ENCODE measurements at places on chromosomes 5 and 9.

DNA sequence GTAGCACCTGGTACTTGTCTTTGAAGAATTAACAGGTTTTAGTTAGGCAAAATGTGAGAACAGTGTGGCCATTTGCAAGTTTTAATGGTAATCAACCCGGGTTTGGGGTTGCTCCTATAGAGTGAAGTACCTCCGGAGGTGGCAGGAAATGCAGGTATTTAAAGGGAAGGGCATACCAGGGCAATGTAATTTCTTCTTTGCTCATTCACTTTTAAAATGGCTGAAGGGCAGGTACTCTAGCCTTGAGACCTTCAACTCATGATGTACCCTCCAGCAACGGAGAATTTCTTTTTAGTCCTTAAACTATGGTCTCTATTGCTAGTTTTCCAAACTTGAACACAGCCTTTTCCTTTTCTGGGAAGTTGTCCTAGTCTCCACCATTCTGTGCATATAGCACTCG is 1.3 kb upstream of the HSPA4 start:
- peak overlapping the region; percentile 95 for H3K4me3 ChIP-seq
- H3K4me1 ChIP-seq, result peaks cover 54% of the 10 kb centered on the region
- DNase-seq, result no peak
- H3K36me3 ChIP-seq, result peaks cover 28% of the 10 kb centered on the region
- no peaks in the 10 kb centered on the region for H3K27me3 ChIP-seq

DNA sequence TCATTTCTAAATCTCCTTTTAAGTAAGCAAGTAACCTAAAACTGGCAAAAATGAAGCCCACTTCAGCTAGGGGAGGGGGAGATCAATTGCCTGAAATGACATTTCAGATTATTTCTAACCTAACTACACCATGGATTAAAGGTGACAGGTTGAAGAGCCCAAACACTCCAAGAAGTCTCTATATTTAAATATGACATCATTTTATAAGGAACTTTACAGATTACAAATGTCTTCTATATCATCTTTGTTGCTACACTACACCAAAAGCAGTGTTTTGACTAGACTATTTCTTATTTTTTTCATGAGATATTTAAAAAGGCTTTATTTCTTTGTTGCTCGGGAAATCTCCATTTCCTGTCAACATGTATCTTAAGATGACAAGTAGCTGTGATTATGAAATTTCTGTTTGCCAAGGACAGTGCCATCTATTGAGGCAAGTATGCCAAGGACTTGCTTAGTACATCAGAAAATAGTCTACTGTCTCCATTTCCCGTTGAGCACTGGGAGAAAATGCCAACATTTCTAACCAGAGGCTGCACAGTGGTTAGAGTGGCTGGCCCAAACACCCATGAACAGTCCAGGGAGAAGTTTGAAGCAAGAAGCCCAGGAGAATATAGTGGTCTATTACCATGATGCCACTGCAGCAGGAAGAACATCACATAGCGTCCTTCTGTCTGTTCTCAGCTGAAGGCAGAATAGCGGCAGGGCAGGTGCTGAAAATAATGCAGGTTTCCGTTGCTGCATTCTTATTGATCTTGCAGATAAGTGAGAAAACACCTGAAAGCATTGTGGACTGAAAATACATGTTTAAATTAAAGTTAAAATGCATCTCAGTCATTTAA is 93.4 kb upstream of the ITGA2 start:
- peaks cover 33% of the 10 kb centered on the region for H3K36me3 ChIP-seq

DNA sequence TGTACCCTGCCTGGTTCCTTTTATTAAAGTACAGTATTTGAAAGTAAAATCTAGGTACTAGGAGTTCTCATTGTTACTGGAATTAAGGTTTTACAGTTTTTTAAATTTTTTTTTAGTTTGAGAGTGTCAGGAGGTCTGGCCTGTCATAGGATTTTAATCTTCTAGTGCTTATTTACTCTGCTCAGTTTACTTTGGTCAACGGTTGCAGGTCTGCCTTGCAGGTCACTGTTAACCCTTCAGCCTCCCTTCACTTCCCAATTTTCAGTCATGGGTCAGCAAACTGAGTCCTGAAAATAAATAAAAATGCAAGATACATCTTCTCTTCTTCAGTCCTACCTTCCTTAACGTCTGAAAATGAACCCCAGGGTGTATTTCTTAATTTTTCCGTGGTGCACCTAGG is 18.8 kb upstream of the PTBP3 start:
- no peaks in the 10 kb centered on the region for H3K36me3 ChIP-seq
- peaks cover 15% of the 10 kb centered on the region for H3K4me1 ChIP-seq
- DNase-seq, result no peak
- H3K4me3 ChIP-seq, result no peak overlapping the region
- no peak overlapping the region for H3K27ac ChIP-seq

DNA sequence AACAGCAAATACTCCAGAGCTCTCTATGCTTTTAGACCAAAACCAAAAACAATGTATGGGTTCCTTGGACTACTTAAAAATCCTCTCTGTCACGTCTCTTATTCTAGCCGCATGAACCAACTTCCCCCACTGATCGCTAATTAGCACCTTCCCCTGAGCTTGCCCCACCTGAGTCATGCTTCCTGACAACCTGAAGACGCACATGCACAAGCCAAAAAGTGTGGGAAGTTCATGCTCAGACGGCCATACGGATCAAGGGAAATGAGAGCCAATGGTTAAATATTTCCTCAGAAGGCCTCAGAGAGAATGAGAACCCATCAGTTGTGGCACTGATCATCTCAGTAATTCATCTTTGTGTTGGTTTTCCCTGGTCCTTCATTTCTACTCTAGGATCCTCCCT is 199.7 kb downstream of the BNC2 start:
- no peaks in the 10 kb centered on the region for H3K27me3 ChIP-seq
- peaks cover 54% of the 10 kb centered on the region for H3K4me1 ChIP-seq
- no peak for DNase-seq
- H3K27ac ChIP-seq, result peak overlapping the region; percentile 86

DNA sequence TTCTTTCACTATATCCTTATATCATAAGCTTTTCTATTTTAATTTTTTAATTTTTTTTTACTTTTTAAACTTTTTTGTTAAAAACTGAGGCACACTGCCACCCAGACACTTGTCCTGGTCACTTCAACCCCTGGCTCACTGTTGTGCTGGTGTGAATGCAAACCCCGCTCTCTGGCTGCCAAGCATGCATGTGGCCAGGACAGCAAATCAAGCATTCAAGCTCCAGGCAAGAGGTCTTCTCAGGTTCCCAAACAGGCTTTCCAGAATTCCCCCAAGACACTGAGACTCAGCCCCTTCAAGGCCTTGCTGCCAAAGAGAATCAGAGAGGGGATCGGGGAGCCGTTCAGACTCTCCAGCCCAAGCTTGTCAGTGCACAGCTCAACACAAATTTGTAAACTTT is 139.9 kb downstream of the FANCC start:
- no peak for DNase-seq
- H3K4me1 ChIP-seq, result no peaks in the 10 kb centered on the region
- no peaks in the 10 kb centered on the region for H3K36me3 ChIP-seq
- no peak overlapping the region for H3K27ac ChIP-seq

DNA sequence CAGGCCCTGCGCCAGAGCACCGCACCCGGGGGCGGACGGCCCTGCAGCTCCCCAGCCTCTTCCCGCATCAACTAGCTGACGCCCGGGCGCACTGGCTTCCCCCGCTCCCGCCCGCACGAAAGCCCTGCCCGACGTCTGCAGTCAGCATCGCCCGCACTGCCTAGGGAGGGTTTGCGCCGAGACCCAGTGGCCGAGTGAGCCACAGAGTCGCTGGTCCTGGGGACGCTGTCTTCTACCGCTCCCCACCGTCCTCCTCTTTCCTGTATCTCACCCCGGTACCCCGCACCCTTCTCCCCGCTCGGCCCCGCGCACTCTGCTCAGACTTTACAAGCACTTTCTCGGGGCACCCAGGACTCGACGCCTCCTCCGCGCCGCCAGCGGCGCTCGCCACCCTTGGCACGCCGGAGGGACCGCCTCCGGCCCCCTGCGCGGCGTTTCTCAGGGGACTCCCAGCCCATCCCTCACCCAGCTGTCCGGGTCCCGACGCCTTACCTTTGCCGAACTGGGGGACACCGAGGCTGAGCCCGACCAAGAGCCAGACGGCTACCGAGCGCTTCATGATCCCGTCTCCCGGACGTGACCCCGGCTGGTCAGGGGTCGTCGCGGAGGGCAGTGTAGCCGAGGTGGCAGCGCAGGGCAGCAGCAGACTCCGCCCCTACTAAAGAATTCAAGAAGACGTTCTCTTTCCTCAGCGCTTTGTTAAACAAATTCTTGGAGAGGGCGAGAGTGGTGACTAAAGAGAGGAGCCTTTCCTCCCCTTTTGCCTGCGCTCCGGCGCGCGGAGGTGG is 670 bp downstream of the EDIL3 start:
- peak overlapping the region; percentile 89 for H3K4me3 ChIP-seq
- peak overlapping the region; percentile 67 for H3K27ac ChIP-seq
- H3K36me3 ChIP-seq, result no peaks in the 10 kb centered on the region
- no peak for DNase-seq

- H3K27me3 ChIP-seq, result peaks cover 2% of the 10 kb centered on the region
- no peak overlapping the region for H3K4me3 ChIP-seq
- H3K36me3 ChIP-seq, result peaks cover 11% of the 10 kb centered on the region
- no peak overlapping the region for H3K27ac ChIP-seq
Observed at GRCh38 chr5:33270671-33271070, 170.1 kb upstream of the TARS1 start.

- DNase-seq, result no peak
- no peaks in the 10 kb centered on the region for H3K36me3 ChIP-seq
Observed at GRCh38 chr9:121038804-121039203, 11.3 kb downstream of the C5 start.

GRCh38 chr5:158929552-158930218 is 170.0 kb downstream of the EBF1 start:
- H3K4me1 ChIP-seq, result no peaks in the 10 kb centered on the region
- H3K4me3 ChIP-seq, result no peak overlapping the region
- H3K27me3 ChIP-seq, result no peaks in the 10 kb centered on the region
- H3K36me3 ChIP-seq, result peaks cover 4% of the 10 kb centered on the region
- H3K27ac ChIP-seq, result no peak overlapping the region

DNA sequence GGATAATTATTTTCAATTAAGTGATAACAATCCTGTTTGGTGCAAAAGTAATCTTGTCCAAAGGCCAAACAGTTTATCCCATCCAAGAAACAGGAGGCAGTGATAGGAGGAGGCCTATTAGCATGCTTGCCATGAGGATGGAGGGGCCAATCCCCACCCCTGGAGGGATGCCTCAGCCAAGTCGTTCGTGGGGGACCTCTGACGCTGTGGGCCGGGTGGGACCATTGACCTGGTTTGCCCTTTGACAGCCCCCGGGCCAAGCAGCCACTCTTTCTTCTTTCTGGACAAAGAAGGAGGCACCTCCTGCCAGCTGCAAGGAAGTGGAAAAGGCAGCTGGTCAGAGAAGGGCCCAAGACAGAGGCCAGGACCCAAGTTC is 39.5 kb upstream of the GRHPR start:
- no peaks in the 10 kb centered on the region for H3K4me1 ChIP-seq
- H3K27ac ChIP-seq, result no peak overlapping the region
- no peak for DNase-seq

GRCh38 chr9:94894094-94894699 is 167.7 kb downstream of the AOPEP start:
- peaks cover 22% of the 10 kb centered on the region for H3K36me3 ChIP-seq
- no peak overlapping the region for H3K4me3 ChIP-seq
- no peaks in the 10 kb centered on the region for H3K27me3 ChIP-seq
- DNase-seq, result no peak
- H3K4me1 ChIP-seq, result peaks cover 16% of the 10 kb centered on the region

GRCh38 chr5:172109749-172110148 is 78.3 kb downstream of the STK10 start:
- peaks cover 21% of the 10 kb centered on the region for H3K36me3 ChIP-seq
- no peak for DNase-seq
- peak overlapping the region; percentile 5 for H3K4me3 ChIP-seq
- H3K4me1 ChIP-seq, result peaks cover 63% of the 10 kb centered on the region
- peak overlapping the region; percentile 90 for H3K27ac ChIP-seq

Measured in HFFc6 (cell line).